Colonic mucosa (tissue), 4 donors: ENCODE measurements at places on chromosomes 11 and 22. TPM values are rescaled to one million over a fixed set of nuclear protein-coding genes. Genes with fewer than 3 reads are reported as not detected.

The PGA5 gene
- total RNA-seq: not detected

The OR8A1 gene
- total RNA-seq: not detected

The CRYBB2 gene
- total RNA-seq: not detected

The GGT1 gene
- total RNA-seq: 16.8 TPM

The SHANK3 gene
- total RNA-seq: 4.3 TPM
